Activated T-helper 2 cell treated with anti-CD3 and anti-CD28 coated beads, Interferon-gamma antibody, Interleukin-2, Interleukin-4, amounts not matched to agents 10 μg/mL and 5 μg/mL and 100 μg/mL, durations not matched to agents 14 hours and 24 hours and 36 hours (primary cell): ENCODE measurements at places on chromosomes 6 and 20. TPM values are rescaled to one million over a fixed set of nuclear protein-coding genes. Genes with fewer than 3 reads are reported as not detected.

ZBP1 gene
- 0.32 and 0.62 TPM in 2 replicates for total RNA-seq

CYB5R4 gene
- 28.9 and 29.9 TPM in 2 replicates for total RNA-seq

RBBP8NL gene
- total RNA-seq: not detected in 2 replicates

PRRT1 gene
- total RNA-seq: 0.27 TPM in 1 of 2 replicates, not detected in the other

OOEP gene
- total RNA-seq: 0.46 TPM in 1 of 2 replicates, not detected in the other

CTAGE9 gene
- total RNA-seq: not detected in 2 replicates

OR2B6 gene
- not detected in 2 replicates for total RNA-seq

EFCAB8 gene
- 0.37 and 0.52 TPM in 2 replicates for total RNA-seq

SSTR4 gene
- total RNA-seq: not detected in 2 replicates

GSTA3 gene
- not detected in 2 replicates for total RNA-seq

JAG1 gene
- total RNA-seq: 2.8 and 3.1 TPM in 2 replicates

DEFB124 gene
- total RNA-seq: not detected in 2 replicates

LKAAEAR1 gene
- 0.21 and 0.25 TPM in 2 replicates for total RNA-seq
